ENCODE measurements at places on chromosomes 6 and 20. TPM values are rescaled to one million over a fixed set of nuclear protein-coding genes. Genes with fewer than 3 reads are reported as not detected.

DNA sequence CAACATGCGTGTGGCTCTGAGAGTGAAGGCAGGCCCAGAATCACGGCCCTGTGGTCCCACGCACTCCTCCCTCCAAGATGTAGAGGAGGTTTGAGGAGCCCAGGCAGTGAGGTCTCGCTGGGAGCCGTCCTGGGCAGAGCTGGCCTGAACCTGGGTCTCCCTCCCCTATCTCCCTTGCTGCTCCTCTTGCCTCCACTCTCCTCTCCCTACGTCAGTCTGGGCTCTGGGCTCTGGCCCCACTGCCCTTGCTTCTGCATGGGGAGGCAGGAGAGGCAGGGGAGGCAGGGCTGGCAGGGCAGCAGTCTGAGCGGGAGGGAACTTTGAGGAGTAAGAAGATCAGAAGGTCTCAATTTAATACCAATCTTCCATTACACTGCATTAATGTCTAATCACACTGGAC, 375.1 kb downstream of the ZFAND3 start:
- no peaks in the 10 kb centered on the region for H3K36me3 ChIP-seq
- H3K27me3 ChIP-seq: no peaks in the 10 kb centered on the region
- DNase-seq: no peak
- H3K4me3 ChIP-seq: no peak overlapping the region
- no peak overlapping the region for H3K27ac ChIP-seq

The CD24 gene
- total RNA-seq: 0.31 TPM

DNA sequence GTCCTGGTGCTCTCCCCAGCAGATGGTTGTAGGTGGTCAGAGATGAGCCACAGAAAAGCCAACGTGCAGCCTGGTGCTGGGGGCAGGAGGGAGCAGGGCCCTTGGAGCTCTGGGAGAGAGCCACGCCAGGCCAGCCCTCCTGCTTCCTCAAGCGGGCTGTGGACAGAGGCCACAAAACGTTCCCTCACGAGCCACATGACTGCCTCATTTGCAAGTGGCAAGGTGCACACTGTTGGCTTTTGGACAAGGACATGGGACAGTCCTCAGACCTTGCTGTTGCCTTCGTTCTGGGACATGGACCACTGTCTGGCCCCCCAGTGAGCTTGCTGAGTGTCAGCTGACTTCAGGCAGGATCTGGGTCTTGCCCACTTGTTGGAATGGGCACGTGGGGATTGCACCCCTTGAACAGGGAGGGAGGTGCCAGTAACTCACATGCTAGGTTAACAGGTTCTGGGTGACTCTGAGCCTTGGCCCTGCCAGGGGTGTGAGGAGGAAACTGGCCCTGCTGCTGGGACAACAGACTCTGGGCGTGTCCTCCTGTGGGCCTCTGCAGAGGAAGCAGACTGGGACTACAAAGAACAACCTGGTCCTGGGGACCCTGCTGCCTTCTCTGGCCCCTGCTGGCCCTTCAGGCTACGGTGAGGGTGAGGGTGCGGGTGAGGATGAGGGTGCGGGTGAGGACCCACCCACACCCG, 2.6 kb downstream of the SLCO4A1 start:
- DNase-seq: no peak
- peaks cover 31% of the 10 kb centered on the region for H3K36me3 ChIP-seq
- peak overlapping the region; percentile 90 for H3K4me3 ChIP-seq
- H3K27me3 ChIP-seq: no peaks in the 10 kb centered on the region
- H3K4me1 ChIP-seq: peaks cover 67% of the 10 kb centered on the region
- peak overlapping the region; percentile 79 for H3K27ac ChIP-seq

The VGLL2 gene
- not detected for total RNA-seq

The RCAN2 gene
- 0.65 TPM for total RNA-seq

GRCh38 chr6:74731931-74732330, 473.9 kb downstream of the COL12A1 start:
- no peak overlapping the region for H3K27ac ChIP-seq
- no peaks in the 10 kb centered on the region for H3K36me3 ChIP-seq
- no peaks in the 10 kb centered on the region for H3K4me1 ChIP-seq

The NXT1 gene
- 28.1 TPM for total RNA-seq

GRCh38 chr20:50689864-50690649, 1.3 kb downstream of the RIPOR3 start:
- H3K27me3 ChIP-seq: peaks cover 51% of the 10 kb centered on the region
- H3K4me3 ChIP-seq: no peak overlapping the region
- H3K27ac ChIP-seq: no peak overlapping the region
- DNase-seq: no peak

- no peaks in the 10 kb centered on the region for H3K27me3 ChIP-seq
- H3K4me3 ChIP-seq: no peak overlapping the region
- no peak for DNase-seq
- no peaks in the 10 kb centered on the region for H3K4me1 ChIP-seq
These were observed 42.9 kb downstream of the STX11 start for GRCh38 chr6:144193181-144193580.

DNA sequence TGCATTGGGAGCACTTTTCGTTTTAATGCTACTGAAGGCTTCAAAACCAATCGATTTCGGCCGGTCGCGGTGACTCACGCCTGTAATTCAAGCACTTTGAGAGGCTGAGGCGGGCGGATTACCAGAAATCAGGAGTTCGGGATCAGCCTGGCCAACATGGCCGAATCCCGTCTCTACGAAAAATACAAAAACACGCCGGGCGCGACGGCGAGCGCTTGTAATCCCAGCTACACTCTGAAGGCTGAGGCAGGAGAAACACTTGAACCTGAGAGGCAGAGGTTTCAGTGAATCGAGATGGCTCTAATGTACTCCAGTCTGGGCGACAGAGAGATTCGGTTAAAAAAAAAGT, 58.4 kb downstream of the TRIM38 start:
- H3K4me3 ChIP-seq: peak overlapping the region; percentile 91
- DNase-seq: peak; percentile 65
- H3K36me3 ChIP-seq: peaks cover 12% of the 10 kb centered on the region
- H3K4me1 ChIP-seq: peaks cover 68% of the 10 kb centered on the region
- H3K27ac ChIP-seq: peak overlapping the region; percentile 100

DNA sequence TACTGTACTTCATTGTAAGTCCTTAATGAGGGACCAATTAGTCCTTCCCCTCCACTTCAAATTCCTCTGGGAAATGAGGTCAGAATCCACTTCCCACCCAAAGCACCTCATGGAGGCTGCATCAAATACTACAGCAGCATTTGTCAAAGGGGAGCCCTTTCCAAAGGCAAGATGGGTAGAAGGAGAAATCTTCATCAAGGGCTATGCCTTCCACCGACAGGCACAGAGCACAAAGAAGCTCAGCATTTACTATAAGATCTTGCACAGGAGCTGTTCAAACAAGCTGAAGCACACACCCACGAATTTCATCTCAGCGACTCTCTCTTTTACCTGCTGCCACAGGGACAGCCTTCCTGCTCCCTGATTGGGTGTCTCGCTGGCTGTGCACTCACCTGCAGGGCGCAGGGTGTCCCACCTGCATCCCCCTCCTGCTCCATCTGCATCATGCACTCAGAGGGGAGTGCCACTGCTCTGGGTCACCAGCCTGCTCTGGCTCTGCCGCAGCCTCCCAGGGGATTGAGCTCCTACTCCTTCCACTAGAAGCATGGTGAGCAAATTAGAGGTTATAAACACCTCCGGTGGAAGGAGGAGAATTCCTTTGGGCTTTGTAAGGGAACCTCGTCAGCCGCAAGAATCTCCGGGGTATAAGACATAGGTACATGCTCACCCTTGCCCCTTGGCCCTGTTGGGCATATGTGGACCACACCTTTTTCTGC, 164.5 kb downstream of the ATXN1 start:
- H3K4me1 ChIP-seq: peaks cover 20% of the 10 kb centered on the region
- H3K36me3 ChIP-seq: peaks cover 5% of the 10 kb centered on the region
- H3K27me3 ChIP-seq: no peaks in the 10 kb centered on the region

GRCh38 chr6:70563530-70563929, 3.2 kb upstream of the SDHAF4 start:
- no peak overlapping the region for H3K4me3 ChIP-seq
- DNase-seq: no peak
- no peak overlapping the region for H3K27ac ChIP-seq
- peaks cover 6% of the 10 kb centered on the region for H3K36me3 ChIP-seq
- peaks cover 15% of the 10 kb centered on the region for H3K4me1 ChIP-seq

GRCh38 chr6:112281821-112282615, 27.7 kb upstream of the LAMA4 start:
- H3K36me3 ChIP-seq: no peaks in the 10 kb centered on the region
- no peak overlapping the region for H3K27ac ChIP-seq
- H3K27me3 ChIP-seq: peaks cover 61% of the 10 kb centered on the region
- no peak for DNase-seq

The LPA gene
- not detected for total RNA-seq

The HLA-DMA gene
- 24.0 TPM for total RNA-seq

The DOK5 gene
- not detected for total RNA-seq

- no peak overlapping the region for H3K4me3 ChIP-seq
- H3K27me3 ChIP-seq: no peaks in the 10 kb centered on the region
- no peak for DNase-seq
- peaks cover 64% of the 10 kb centered on the region for H3K36me3 ChIP-seq
- peaks cover 35% of the 10 kb centered on the region for H3K4me1 ChIP-seq
These were observed 22.3 kb downstream of the MDN1 start for GRCh38 chr6:89797317-89797716.

DNA sequence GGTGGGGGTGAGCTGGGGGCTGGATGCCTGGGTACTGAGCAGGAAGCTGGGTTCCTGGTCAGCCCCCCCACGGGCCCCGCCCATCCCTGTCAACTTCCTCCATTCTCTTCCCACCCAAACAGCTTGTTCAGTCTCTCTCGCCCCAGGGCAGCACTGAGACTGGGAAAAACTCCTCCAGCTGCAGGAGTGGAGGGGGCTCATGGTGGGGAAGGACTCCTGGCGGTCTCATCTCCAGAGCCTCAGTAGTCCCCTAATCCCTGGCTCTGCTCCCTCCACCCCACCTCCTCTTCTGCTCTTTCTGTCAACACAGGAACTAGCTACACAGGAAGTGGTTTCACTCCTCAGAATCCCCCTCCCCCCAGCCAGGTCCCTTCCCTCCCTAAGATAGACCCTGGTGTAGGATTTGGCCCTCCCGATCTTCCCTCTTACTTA, at the start of gene GPSM3:
GPSM3 (minus strand) TSS at position 36 of the 432 bp plus-strand sequence. CDS start 130 bp downstream, outside the sequence.
- peaks cover 38% of the 10 kb centered on the region for H3K36me3 ChIP-seq
- H3K4me3 ChIP-seq: peak within 1 kb of the TSS; percentile 100
- H3K27ac ChIP-seq: peak within 1 kb of the TSS; percentile 97
- DNase-seq: peak; percentile 73

The PRIM2 gene
- total RNA-seq: 37.7 TPM

DNA sequence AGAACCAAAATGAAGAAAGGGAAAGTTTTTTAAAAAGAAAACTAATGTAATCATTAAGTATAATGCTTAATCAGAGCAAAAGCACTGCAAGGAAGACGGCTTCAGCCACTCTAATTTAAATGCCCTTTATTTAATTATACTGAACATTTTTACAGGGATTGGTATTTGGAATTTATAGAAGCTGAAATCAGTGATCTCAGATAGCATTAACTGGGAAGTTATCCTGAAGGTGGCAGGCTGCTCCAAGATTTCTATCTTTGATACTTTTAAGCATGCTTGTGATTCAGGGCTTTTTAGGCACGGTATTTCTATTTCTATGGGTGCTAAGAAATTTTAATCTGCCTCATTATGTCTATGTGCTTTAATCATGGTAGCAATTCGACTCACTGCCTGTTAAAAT, 1.3 kb upstream of the NDUFAF4 start:
- H3K27ac ChIP-seq: peak overlapping the region; percentile 92
- H3K27me3 ChIP-seq: peaks cover 7% of the 10 kb centered on the region
- peaks cover 16% of the 10 kb centered on the region for H3K36me3 ChIP-seq

GRCh38 chr6:95517568-95517967, 59.8 kb upstream of the MANEA start:
- H3K4me3 ChIP-seq: no peak overlapping the region
- no peak for DNase-seq
- no peaks in the 10 kb centered on the region for H3K27me3 ChIP-seq

The C6orf132 gene
- total RNA-seq: not detected

- H3K36me3 ChIP-seq: peaks cover 11% of the 10 kb centered on the region
- no peaks in the 10 kb centered on the region for H3K27me3 ChIP-seq
- peak overlapping the region; percentile 25 for H3K27ac ChIP-seq
- H3K4me1 ChIP-seq: peaks cover 16% of the 10 kb centered on the region
- no peak for DNase-seq
- H3K4me3 ChIP-seq: no peak overlapping the region
These were observed 41.4 kb upstream of the CDH22 start for GRCh38 chr20:46349742-46350056.

GRCh38 chr6:167588920-167589614, 237.6 kb upstream of the AFDN start:
- no peak overlapping the region for H3K4me3 ChIP-seq
- H3K27me3 ChIP-seq: peaks cover 11% of the 10 kb centered on the region
- H3K27ac ChIP-seq: no peak overlapping the region
- no peaks in the 10 kb centered on the region for H3K36me3 ChIP-seq
- DNase-seq: no peak

DNA sequence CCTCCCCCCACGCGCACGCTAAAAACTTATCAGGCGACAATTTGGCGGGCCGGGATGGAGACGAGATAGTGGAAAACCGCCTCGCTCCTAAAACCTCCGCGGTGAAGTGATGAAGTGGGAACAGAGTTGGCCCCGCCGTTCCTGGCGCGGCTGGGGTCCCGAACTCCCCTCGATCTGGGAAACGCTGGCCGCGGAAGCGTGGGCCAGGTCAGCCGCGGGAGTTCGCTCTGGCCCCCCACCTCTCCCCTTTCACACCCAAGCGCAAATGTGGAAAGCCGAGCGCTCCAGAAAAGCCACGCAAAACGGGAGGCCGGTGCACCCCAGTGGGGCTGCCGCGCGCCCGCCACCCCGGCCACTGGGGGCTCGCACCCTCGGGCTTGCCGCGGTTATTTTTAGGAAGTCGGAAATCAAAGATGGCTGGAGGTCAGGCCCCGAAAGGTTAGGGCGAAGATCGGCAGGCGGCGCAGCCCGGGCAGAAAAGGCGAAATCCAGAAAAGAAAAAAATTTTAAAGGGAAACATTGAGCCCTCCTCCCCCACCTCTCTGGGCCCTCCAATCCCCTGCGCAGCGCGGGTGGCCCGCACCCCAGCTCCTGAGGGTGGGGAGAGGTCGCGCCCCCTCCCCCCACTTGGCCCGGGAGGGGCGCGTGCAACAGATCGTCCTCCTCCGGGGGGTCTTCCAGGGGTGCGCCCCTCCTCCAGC, 1.0 kb downstream of the SALL4 start:
- H3K36me3 ChIP-seq: no peaks in the 10 kb centered on the region
- no peak for DNase-seq
- H3K27me3 ChIP-seq: peaks cover 63% of the 10 kb centered on the region
- peaks cover 10% of the 10 kb centered on the region for H3K4me1 ChIP-seq
- H3K27ac ChIP-seq: no peak overlapping the region

DNA sequence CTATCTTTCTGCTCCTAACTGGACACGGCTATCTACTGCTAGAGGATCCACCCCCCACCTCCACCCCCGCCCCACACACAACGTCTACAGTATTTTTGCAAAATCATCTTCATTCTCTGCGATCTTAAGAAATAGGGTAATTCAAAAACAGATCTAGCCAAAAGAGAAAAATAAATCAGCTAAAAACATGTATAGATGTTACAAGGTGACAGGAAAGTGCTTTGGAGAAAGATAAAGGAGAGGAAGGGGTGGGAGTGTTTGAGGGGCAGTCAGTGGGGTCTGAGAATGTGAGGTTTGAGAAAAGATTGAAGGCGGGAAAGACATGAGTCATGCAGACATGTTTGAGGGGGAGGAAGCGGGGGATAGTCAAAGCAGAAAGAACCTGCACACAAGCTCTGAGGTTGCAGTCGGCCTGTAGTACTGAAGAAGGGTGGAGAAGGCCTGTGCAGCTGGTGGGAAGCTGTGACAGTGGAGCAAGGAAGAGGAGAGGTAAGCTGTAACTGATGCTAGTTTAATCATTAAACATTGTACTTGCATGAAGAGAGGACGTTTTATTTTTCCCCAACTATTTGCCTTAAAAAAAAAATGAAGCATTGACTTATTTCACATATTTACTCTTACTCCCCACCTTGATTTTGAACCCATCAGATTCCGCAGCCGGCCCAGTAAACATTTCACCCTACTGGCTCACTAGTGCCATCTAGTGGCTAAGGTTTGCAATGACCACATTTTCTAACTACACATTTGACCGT, 332.6 kb downstream of the ADGRB3 start:
- no peak overlapping the region for H3K4me3 ChIP-seq
- no peaks in the 10 kb centered on the region for H3K36me3 ChIP-seq
- H3K4me1 ChIP-seq: no peaks in the 10 kb centered on the region
- H3K27me3 ChIP-seq: no peaks in the 10 kb centered on the region

The AVP gene
- total RNA-seq: not detected

All from activated CD4-positive, alpha-beta T cell treated with anti-CD3 and anti-CD28 coated beads, Interleukin-2, amount 10 ng/mL, durations not matched to agents 7 days and 5 days (primary cell).